ENCODE measurements at places on chromosomes 4 and X.
A peak's percentile ranks its signal among the peaks of the same experiment; 100 is the strongest.

- no peak for DNase-seq
These were observed 206.3 kb downstream of the CBR4 start for GRCh38 chr4:168803732-168804131.

DNA sequence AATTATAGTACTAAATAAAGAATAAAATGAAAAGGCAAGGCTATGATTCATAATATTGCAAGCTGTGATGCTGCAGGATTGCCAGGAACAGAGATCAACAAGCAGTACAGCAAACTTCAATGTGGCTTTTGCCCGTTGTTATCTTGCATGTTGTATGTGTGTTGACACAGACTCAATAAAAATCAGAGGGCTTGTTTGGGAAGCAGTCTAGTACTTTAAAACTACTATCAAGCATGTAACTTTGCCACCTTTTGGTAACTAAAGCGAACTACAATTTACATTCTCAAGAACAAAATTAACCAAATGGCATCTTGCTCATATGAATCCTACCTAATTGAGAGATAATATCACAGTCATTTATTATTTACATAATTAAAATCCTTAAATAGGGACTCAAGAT, 79.8 kb upstream of the GPM6A start:
- DNase-seq = peak; percentile 55

DNA sequence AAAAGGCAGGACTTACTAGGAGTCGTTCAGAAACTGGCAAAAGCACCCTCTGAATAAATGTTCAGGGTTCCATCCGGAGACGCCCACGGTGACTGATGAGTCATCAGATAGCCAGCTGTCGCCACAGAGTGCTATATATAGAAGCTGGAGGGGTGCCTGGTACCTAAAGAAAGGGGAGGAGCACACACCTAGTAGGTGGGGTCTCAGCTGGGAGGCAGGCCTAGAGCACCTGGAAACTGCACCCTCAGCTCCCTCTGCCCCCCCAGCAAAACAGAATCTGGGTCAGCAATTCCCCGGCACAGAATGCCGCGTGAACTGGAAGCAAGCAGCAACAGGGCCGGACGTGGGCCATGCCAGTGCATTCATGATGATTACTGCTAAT, 242.0 kb downstream of the BCOR start:
- peak; percentile 44 for DNase-seq

GRCh38 chr4:85870298-85871083, 395.5 kb downstream of the ARHGAP24 start:
- DNase-seq = no peak

GRCh38 chr4:70863099-70863790, 23.6 kb upstream of the GRSF1 start:
- DNase-seq = no peak

DNA sequence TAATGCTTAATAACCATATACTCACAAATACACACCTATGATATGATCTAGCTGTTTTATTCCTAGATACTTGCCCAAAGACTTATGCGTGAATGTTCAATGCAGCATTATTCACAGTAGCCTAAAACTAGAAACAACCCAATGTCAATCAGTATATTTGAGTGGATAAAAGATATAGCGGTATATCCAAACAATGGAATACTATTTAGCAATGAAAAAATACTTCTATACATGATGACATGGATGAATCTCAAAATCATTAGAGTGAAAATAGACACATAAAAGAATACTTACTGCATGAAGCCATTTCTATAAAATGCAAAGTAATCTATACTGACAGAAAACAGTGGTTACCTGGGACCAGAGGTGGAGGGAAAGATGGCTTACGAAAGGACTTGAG, 108.1 kb downstream of the RAP1GDS1 start:
- no peak for DNase-seq

DNA sequence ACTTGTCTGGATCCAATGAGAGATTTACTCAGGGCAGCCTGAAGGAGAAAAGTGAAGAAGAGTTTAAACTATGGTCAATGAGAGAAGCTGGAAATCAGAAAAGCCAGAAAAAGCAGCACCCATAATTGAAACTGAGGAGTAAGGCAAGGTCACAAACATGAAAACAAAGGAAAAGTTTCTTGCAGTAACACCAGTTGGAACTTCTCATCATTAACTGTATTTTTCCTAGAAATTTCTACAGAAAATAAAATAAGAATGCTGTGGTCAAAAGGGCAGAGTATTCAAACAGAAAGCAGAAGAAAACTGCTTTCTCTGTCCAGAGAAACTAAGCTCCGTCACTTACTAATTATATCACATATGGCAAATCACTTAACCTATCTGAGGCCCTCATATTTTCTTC, 102.2 kb downstream of the OR13H1 start:
- DNase-seq = no peak

DNA sequence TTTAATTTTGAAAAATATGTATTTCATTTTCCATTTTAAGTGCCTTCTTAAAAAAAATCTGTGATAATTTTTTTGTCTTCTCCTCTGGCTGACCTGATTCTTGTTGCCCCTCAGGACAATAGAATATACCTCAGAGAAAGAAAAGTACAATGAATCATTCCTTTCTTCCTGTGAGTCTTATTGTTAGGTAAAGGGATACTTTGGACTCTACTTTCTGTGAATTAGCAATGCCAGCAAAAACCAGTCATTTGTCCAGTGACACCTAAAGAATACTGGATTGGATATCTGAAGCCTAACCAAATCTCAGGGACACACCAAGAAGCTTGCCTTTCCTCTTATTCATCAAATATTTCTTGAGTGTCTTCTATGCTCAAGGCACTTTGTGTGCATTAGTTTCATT, 102.1 kb downstream of the AREG start:
- DNase-seq = no peak

- no peak for DNase-seq
These were observed 32.5 kb upstream of the AADAT start for GRCh38 chr4:170122252-170122651.

- no peak for DNase-seq
These were observed 107.3 kb downstream of the PSAPL1 start for GRCh38 chr4:7327341-7327885.

DNA sequence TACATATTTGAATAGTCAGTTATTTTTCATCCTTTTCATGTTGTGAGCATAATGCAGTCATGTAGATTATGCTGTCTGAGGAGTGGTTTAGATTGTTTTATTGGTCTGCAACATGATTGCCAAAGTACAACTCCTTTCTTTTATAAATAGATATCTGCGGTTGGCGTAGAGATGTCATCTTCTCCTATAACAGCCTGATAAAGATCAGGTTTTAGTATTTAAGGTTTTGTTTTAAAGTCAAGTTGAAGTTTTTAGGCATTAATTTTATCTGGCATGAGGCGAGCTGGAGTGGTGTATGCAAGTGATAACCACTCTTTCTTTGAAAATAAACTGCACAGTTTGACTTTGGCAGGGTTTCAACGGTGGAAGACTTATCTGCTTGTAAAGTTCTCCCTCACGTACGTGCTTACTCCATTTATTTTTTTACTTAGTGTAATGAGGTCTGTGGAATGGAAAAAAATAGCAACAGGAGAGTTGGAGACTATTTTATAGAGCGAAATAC, 126.3 kb downstream of the FBXO8 start:
- no peak for DNase-seq

DNA sequence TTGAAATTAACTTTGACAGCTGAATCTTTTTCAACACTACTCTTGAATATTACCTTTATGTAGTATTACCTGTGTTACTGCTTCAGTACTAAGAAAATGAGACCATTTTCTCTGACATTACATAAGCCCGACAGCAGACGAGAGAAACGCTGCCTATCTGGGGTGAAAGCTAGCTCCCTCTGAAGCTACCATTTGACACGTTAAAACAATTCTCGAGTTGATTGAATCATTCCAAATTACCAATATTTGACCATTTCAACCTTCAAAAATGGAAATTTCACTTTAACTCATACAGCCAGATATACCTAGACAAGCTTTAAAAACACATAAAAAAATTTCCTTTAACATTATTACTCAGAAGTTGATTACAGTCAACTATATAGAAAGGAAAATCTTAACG, 836 bp downstream of the GPM6A start:
- DNase-seq = no peak

GRCh38 chr4:98093662-98094061, 49.6 kb downstream of the STPG2 start:
- DNase-seq = no peak

DNA sequence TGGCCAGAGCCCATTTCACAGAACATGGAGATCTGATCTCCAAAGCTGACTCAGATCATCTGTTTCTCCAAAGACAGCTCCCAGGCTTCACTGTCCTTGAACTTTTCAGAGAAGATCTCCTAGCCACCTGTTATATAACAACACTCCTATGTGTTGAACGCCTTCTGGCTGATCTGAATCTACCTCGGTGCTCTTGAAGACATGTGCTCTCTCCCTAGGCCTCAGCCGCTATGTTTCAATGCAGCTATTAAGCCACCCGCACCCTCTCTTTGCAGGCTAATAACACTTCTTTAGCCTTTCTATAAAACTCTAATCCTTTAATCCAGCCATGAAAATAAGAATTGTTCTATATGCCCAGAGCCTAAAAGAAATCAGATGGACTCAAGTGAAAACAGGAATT, 34.9 kb downstream of the SEL1L3 start:
- DNase-seq = no peak

GRCh38 chr4:82360298-82361177, 13.3 kb downstream of the HNRNPD start:
- peak; percentile 31 for DNase-seq

GRCh38 chr4:70715097-70715496, 6.7 kb upstream of the RUFY3 start:
- no peak for DNase-seq

- no peak for DNase-seq
These were observed 68.1 kb upstream of the FTHL17 start for GRCh38 chrX:31139961-31140360.

- no peak for DNase-seq
These were observed 19.6 kb upstream of the HMX1 start for GRCh38 chr4:8891255-8891645.

DNA sequence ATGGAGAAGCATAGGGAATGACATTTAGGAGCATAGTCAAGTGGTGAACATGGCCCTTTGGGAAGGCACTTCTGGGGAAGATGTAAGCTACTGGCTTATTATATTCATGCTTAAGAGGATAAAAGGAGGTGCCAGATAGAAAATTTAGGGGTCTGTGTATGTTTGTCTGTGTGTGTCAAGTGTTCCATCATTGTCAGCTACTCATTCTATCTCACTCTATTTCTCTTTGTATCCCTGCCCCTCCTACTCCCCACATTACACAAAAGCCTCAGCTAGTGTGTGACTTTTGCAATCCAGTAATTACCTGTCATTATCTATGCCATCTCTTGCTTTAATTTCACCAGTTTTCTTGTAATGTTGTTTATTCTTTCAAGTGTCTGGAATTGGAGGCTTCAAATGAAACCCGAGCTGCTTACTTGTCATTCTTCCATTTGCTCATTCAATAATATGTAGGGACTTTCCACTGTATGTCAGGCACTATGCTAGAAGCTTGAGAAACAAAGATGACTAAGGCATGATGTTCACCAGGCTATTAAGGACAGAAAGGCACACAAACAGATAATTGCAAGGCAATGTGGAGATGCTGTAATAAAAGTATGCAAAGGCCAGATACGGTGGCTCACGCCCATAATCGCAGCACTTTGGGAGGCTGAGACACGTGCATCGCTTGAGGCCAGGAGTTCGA, 229.8 kb upstream of the TEX13C start:
- no peak for DNase-seq

GRCh38 chr4:141840299-141840986, 204.1 kb downstream of the IL15 start:
- DNase-seq = no peak

DNA sequence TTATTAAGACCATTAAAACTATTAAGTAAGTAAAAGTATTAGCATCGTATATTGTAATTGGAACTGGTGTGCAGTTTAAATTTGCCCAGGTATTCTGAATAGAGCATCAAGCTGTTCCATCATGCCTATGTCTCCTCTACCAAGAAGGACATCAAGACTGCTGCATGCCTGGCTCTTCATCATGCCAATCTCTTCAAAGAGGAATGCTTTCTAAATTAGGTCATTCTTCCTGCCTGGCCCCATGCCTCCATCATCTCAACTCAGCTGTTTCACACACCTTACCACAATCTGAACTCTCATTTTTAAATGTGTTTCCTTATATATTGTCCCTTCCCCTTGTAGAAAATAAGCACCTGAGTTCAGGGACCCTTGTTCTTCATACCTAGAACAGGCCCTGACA, 270.5 kb upstream of the PPARGC1A start:
- DNase-seq = no peak

DNA sequence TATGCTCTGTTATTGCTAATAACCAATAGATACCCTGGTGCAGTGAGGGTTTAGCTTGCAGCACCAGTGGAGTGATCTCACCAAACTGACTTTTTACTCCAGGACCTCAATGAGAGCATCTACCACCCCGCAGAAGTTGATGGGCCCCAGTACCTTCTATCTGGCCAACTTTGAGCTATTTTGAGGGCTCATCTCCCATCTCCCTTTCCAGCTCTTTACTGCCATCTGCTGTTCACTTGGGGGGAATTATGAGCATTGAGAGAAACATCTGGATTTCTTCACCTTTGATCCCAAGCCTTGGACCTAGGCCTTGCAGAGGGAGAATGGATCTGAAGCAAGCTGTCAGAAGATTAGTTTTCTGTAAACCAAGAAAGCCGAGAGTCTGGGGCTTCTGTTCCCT, 143.6 kb downstream of the TMEM164 start:
- peak; percentile 74 for DNase-seq

DNA sequence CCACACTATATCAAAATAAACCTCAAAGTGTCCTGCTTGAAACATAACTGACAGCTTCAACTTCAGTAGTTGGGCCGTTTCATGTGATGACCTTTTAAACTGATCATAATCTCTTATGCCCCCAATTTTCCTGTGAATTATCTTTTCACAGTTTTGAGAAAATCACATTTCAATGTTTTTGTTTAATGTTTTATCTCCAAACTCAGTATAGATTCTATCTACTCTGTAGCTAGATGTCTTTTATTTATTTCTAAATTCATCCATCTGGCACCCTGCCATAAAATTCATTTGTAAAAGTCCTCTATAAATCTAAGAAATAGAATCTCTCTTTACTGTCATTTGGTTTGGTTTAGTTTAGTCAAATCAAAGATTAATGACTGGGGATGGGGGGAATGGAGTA, 557.3 kb downstream of the ANKRD50 start:
- DNase-seq = no peak

DNA sequence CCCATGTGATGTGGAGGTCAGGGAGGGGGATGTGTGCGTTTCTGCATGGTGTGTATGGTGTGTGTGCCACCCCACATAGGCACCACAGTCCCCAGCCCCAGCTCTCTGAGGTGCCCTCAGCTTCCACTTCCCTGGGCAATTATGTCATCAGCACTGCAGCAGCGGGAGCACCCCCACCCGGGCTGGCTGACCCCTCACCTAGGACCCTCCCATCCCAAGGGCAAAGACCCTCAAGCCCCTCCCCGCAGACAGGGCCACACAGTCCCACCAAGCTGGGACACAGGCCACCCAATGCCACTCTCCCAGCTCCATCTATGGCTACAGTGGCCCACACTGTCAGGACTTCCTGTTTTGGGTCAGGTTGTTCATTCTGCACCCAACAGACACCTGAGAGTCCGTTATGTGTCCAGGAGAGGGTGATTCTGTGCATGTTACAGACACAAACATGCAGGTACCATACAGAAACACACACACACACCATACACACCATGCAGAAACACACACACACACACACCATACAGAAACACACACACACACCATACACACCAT, 75.2 kb downstream of the JAKMIP1 start:
- DNase-seq = no peak

- DNase-seq = no peak
These were observed 15.3 kb upstream of the BEND4 start for GRCh38 chr4:42167709-42168108.

GRCh38 chrX:8288590-8288989, 117.5 kb upstream of the VCX2 start:
- DNase-seq = no peak

- no peak for DNase-seq
These were observed 67.5 kb upstream of the NKX1-1 start for GRCh38 chr4:1473718-1474117.

Data from muscle of leg (tissue), 16 donors.